ENCODE measurements at places on chromosomes 12 and 14.

DNA sequence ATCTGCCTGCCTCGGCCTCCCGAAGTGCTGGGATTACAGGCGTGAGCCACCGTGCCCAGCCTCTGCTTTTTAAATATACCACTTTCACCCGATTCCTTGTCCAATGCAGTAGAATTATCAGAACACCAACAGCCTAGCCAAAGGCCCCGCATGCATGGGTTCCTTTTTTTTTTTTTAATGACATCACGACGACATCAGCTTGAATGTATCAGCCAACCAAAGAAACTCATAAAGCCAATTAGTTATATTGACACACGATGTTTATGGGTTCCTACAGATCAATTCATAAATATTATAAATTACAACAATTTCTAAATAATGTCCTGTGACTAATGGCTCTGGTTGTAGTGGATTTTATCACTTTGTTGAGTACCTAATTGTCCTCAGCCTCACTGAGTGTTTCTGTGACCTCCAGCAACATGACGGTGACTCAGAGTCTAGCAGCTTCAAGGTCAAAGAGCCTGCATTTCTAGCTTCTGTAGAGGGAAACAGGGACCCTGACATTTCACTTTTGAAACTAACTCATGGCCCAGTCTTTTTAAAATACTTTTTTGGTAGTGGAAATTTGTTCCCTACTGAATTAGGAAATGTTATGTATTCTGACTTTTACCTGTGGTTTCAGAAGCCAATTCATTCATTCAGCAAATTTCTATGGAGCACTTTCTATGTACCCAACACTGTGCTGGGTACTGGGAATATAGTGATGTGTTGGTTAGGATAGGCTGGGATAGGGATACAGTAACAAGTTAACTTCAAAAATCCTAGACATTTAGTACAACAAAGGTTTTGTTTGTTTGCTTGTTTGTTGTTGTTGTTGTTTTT, 144.1 kb downstream of the SUDS3 start:
- DNase-seq: no peak

- DNase-seq: no peak
Measured at GRCh38 chr14:81415781-81416180, 15.7 kb upstream of the STON2 start.

DNA sequence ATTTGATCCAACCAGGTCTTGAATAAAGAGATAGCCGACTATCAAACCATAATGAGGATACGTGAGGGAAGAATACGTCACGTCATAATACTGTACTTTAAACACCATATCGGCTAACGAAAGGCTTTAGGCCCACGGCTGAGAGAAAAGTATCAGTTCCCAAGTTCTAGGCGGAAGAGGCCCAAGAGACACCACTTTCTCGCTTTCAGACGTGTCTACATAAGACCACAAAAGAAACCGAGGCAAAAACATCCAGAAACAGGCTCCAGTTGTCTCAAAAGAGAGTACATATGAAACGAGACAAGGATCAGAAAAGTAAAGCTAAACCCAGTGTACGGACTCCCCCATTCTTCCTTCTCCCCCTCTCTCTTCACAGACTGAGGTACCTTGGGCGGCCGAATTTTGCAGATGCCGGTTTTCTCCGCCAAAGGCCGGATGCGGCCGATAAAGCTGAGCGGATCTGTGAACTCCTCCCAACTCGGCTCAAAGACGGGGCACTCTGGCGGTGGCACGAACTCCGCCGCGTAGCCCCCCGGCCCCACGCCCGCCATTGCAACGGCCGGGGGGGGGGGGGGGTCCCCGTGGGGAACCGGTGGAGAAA, 479 bp downstream of the KDM5A start:
- DNase-seq: no peak

DNA sequence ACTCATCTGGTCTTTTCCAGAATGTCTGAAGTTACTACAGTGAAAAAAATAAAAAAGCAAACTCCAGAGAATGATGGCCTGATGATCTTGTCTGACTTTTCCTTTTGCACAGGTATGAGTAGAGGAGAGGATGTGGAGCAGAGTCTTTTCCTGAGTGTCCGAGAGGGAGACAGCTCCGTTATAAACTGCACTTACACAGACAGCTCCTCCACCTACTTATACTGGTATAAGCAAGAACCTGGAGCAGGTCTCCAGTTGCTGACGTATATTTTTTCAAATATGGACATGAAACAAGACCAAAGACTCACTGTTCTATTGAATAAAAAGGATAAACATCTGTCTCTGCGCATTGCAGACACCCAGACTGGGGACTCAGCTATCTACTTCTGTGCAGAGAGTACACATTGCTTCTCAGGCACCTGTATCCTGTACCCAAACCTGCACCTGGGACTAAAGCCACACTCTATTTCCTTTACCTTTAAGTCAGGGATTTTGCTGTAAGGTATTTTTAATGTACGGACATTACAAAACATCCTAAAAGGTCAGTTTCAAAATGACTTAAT, 75.8 kb upstream of the OR4E1 start:
- no peak for DNase-seq

DNA sequence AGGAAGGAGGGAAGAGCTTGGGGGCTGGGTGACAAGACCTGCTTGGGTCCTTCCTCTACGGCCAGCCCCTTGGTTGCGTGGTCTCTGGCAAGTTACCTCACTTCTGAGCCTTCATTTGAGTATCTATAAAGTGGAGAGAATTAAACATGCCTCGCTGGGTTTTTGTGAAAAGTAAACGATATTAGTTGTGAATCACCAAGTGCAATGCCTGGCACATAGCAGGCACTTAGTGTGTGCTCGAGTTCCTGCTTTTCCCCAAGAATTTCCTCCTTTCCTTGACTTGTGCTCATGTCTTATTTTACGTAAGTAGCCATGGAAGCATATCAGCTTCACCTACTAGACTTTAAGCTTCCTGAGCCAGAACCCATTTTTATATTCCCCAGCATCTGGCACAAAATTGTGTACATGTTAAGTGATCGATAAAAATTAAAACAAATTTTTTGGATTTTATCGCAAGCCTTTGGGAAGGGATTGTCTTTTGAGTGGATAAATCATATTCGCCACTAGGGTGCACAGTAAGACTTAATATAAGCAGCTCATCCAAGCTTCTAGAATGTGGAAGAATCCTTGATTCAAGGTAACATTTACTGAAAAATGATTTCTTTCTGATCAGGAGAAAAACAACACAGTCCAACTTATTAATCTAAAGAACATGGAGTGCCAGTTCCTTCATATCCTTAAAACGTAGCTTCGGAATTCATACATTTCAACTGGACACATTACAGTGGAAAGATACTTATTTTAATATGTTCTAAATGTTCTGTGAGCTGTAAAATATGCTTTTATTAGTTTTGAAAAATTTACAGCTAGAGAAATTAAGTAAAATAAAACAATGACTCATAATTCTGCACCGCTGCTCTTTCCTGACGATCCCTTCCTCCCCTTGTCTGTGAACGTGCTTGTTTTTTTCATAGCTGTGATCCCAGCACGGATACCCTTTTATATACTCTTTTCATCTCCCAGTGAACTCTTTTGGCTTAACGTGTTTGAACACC, 62.0 kb downstream of the SLC25A47 start:
- DNase-seq: no peak

GRCh38 chr14:51701951-51702350, 50.2 kb downstream of the FRMD6 start:
- no peak for DNase-seq

DNA sequence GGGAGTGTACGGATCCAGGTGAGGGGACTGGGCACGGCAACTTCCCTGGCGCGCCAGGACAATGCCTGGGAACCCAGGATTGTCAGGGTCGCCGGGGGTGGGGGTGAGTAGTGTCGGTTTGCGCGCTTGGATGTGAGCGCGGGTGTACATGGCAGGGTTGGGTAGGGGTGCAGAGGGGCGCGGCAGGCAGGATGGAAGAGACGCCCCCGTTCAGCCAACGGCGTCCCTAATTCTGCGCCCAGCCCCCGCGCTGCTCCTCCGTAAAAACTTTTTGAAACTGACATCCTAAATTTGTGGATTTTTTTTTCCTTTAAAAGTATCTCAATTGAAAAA, 3.1 kb downstream of the DIO3 start:
- DNase-seq: no peak
